ENCODE measurements at places on chromosomes 4 and X. TPM values are rescaled to one million over a fixed set of nuclear protein-coding genes. Genes with fewer than 3 reads are reported as not detected.

CHIC1 gene
- 10.2 TPM for polyA plus RNA-seq

ENOPH1 gene
- polyA plus RNA-seq = 45.3 TPM

UPF3B gene
- polyA plus RNA-seq = 15.1 TPM

MTMR8 gene
- polyA plus RNA-seq = 1.3 TPM

ANAPC10 gene
- polyA plus RNA-seq = not detected

RNF212 gene
- 2.3 TPM for polyA plus RNA-seq

APLN gene
- not detected for polyA plus RNA-seq

FAM133A gene
- polyA plus RNA-seq = not detected

ERAS gene
- 0.13 TPM for polyA plus RNA-seq

PDZD4 gene
- polyA plus RNA-seq = 6.5 TPM

BMP3 gene
- polyA plus RNA-seq = 1.7 TPM

HTT gene
- 27.2 TPM for polyA plus RNA-seq

MAGEA11 gene
- polyA plus RNA-seq = not detected

EDA gene
- polyA plus RNA-seq = 23.9 TPM

GLOD5 gene
- not detected for polyA plus RNA-seq

SSX2 gene
- polyA plus RNA-seq = not detected

LINC00632 gene
- polyA plus RNA-seq = 15.2 TPM

IGSF1 gene
- polyA plus RNA-seq = 99.1 TPM

TLL1 gene
- polyA plus RNA-seq = 3.0 TPM

COL4A6 gene
- polyA plus RNA-seq = not detected

CLDN22 gene
- polyA plus RNA-seq = not detected

SOWAHD gene
- polyA plus RNA-seq = 0.29 TPM

NRK gene
- 255 TPM for polyA plus RNA-seq

SPANXB1 gene
- polyA plus RNA-seq = 0.47 TPM

DKK2 gene
- not detected for polyA plus RNA-seq

LEF1 gene
- 33.1 TPM for polyA plus RNA-seq

PCDH7 gene
- polyA plus RNA-seq = 32.7 TPM

LIMCH1 gene
- polyA plus RNA-seq = 113 TPM

NKAP gene
- polyA plus RNA-seq = 11.5 TPM

C4orf50 gene
- not detected for polyA plus RNA-seq

TRAM1L1 gene
- 7.0 TPM for polyA plus RNA-seq

MAGIX gene
- polyA plus RNA-seq = 1.8 TPM

CXCL1 gene
- polyA plus RNA-seq = 0.20 TPM

JAKMIP1 gene
- not detected for polyA plus RNA-seq

MTNR1A gene
- polyA plus RNA-seq = not detected

DIPK2B gene
- 26.6 TPM for polyA plus RNA-seq

GJB1 gene
- 0.23 TPM for polyA plus RNA-seq

PGRMC1 gene
- 108 TPM for polyA plus RNA-seq

NOX1 gene
- polyA plus RNA-seq = 0.66 TPM

ADAMTS3 gene
- polyA plus RNA-seq = 2.6 TPM

MRPL1 gene
- polyA plus RNA-seq = 73.7 TPM

NUDT6 gene
- 8.4 TPM for polyA plus RNA-seq

LGI2 gene
- 4.6 TPM for polyA plus RNA-seq

SUV39H1 gene
- polyA plus RNA-seq = 4.2 TPM

CFAP47 gene
- polyA plus RNA-seq = 0.35 TPM

GPR50 gene
- polyA plus RNA-seq = not detected

CCKAR gene
- not detected for polyA plus RNA-seq

SGMS2 gene
- polyA plus RNA-seq = 10.5 TPM

ZNF157 gene
- 0.58 TPM for polyA plus RNA-seq

CXorf51B gene
- polyA plus RNA-seq = not detected

MAGEB18 gene
- not detected for polyA plus RNA-seq

DCAF4L1 gene
- 0.12 TPM for polyA plus RNA-seq

GPR143 gene
- polyA plus RNA-seq = 1.1 TPM

STARD8 gene
- 7.7 TPM for polyA plus RNA-seq

All from muscle of arm (tissue), 14 donors.